ENCODE measurements at places on chromosomes 3 and 15.

GRCh38 chr3:177420651-177421480, 223.6 kb upstream of the TBL1XR1 start:
- DNase-seq: no peak

- DNase-seq: no peak
These were observed 134.1 kb downstream of the EFHB start for GRCh38 chr3:19799887-19800286.

GRCh38 chr3:38648024-38648658, 1.3 kb downstream of the SCN5A start:
- DNase-seq: no peak

- DNase-seq: no peak
These were observed 246.8 kb downstream of the NFKBIZ start for GRCh38 chr3:102096066-102096465.

DNA sequence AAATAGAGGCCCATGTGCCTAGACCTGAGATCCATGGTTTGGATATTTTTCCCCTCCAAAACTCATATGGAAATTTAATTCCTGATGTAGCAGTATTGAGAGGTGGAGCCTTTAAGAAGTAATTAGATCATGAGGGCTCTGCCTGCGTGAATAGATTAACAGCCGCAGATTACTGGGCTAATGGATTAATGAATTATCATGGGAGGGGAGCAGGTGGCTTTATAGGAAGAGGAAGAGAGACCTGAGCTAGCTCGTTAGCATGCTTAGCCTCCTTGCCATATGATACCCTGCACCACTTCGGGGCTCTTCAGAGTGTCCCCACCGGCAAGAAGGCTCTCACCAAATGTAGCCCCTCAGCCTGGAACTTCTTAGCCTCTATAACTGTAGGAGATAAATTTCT, 15.8 kb downstream of the ARHGEF26 start:
- DNase-seq: no peak

GRCh38 chr3:122536632-122537001, 21.9 kb upstream of the KPNA1 start:
- DNase-seq: no peak

DNA sequence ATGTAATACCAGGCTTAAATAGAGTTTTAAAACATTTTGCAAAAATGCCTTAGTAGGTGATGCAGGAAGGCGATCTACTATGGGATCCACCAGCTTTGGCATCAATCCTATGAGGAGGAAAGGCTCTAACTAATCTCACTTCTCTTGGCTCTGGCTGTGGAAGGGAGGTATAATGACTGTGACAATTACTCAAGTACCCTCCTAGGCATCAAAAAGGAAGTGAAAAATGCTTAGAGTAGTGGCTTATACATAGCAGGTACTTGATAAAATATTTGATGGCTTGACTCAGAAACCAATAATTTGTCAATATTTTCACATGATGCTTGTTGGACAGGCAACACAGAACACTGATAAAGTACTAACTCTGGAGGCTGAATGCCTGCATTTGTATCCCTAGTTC, 34.1 kb upstream of the SERPINI2 start:
- no peak for DNase-seq

- no peak for DNase-seq
These were observed 83.8 kb upstream of the MRPS22 start for GRCh38 chr3:139260041-139260486.
